Activated CD4-positive, alpha-beta T cell treated with anti-CD3 and anti-CD28 coated beads, Interleukin-10, Interleukin-2, amounts not matched to agents 100 ng/mL and 50 ng/mL, durations not matched to agents 16 hours and 8 hours (primary cell): ENCODE measurements at places on chromosomes 7 and 10.
A peak's percentile ranks its signal among the peaks of the same experiment; 100 is the strongest.

DNA sequence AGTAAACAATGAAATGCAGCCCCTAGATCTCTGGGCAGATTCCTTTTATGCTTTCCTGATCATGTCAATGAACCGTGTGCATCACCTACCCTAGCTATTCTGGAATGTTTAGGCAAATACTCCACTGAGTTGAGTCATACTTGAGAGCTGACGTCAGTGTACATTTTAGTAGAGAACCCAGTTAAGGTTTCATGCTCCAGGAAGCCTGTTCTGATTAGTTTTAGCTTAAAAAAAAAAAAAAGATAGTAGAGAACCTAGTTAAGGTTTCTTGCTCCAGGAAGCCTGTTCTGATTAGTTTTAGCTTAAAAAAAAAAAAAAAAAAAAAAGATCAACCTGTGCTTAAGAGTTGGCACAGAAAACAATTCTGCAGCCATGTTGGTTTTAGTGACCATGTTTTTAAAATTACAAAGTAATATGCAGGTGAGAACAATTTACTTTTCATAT is 3.7 kb upstream of the MCU start:
- DNase-seq, result no peak

DNA sequence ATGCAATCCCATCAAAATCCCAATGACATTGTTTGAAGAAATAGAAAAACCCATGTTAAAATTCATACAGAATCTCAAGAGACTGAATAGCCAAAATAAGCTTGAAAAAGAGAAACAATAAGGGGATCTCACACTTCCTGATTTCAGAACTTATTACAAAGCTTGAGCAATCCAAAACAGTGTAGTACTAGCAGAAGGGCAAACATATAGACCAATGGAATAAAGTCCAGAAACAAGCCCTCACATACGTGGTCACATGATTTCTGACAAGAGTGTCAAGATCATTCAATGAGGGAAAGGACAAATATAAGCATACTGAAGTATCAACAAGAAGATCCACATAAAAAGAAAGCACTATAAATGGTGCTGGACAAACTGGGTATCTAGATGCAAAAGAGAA is 31.9 kb downstream of the MICU1 start:
- DNase-seq, result no peak

DNA sequence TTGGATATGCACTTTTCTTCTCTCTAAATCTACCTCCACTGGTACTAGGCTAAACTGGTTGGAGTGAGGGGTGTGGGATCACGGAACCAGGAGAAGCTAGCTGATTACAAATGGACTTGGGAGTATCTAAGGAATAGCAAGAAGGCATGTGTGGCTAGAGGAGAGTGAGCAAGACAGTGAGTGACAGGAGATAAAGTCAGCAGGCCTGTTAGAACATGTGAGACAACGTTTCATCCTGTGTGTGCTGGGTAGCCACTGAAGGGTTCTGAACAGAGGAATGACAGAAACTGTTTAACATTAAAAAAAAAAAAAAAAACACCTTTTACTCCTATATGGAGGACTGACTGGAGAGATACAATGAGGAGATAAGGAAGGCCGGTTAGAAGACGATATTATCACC is 51.7 kb downstream of the ZNF438 start:
- DNase-seq, result no peak

- no peak for DNase-seq
Observed at GRCh38 chr7:35384761-35385700, 131.1 kb upstream of the TBX20 start.

GRCh38 chr7:30933124-30933974 is 21.7 kb downstream of the AQP1 start:
- no peak for DNase-seq

GRCh38 chr10:32379318-32379949 is 32.5 kb upstream of the EPC1 start:
- peak; percentile 55 for DNase-seq
